ENCODE measurements at places on chromosomes 2 and 18.

DNA sequence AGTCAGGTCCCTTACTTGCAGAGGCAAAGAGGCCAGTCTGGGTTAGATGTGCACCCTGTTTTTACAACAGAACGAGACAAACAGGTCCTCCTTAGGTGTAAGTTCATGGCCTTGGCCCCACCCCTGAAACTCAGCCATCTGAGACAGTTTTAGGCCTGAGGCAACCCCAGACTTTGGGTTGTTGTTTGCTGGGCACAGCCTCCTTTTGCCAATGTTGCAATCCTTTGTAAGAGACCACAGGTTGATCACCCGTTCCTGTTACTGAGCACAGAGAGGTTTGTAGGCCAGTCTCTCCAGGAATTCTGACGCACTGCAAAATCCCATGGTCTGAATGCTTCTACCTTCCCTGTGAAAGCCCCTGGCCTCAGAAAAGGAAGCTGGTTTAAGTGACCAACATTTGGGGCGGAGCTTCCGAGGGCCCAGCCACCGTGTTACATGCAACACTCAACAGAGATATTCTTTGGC, 15.5 kb upstream of the IL1RN start:
- no peak for DNase-seq

DNA sequence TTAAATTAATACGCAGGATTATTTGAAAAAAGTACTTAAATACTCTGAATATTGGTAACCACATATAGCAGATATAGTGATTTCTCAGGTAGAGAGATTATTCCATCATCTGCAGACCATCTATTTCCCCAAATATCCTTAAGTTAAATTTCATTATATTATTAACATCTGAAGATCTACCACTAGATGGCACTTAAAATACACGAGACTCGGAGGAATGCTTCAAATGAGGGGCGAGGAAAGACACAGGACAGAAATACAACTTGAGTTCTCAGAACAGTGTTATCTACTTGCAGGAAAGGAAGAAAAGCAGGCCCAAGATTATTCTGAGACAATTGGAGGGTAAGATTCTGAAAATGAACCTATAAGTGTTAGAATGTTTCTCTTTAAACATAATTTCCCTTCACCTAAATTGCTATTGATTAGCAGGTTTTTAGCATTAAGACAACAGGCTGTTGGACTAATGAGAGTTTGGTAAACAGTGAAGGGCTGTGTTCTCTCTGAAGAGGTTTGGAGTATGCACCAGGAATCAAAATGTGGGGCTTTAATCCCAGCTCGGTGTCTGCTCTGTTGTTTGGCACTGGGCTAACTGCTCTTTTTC, 76.9 kb upstream of the GCFC2 start:
- peak; percentile 10 for DNase-seq

- DNase-seq = no peak
Observed at GRCh38 chr2:48589170-48589767, 28.4 kb upstream of the GTF2A1L start.

DNA sequence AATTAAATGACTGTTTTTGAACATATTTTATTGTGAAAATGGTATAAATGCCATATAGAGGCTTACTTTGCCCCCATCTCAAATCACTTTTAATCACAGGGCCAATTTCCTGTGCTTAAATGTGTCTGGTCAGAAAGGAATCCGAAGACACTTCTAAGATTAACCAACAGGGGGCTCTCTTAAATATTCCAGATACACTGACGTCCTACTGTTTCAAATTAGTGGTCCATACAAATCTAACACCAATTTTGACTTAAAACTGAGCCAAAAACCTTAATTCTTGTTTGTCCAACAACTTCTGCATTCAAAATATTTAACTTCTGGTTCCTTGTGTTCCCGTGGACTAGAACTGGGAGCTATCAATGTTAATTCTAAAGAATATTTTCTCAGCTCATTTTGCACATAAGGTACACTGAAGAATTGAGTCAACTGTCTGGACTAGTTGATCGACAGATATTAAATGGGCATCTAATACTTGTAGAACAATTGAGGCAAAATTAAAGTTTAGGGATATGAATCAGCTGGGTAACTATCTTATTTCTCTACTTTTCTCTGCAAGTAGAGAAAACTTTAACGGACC, 557.5 kb downstream of the ARHGAP15 start:
- no peak for DNase-seq

DNA sequence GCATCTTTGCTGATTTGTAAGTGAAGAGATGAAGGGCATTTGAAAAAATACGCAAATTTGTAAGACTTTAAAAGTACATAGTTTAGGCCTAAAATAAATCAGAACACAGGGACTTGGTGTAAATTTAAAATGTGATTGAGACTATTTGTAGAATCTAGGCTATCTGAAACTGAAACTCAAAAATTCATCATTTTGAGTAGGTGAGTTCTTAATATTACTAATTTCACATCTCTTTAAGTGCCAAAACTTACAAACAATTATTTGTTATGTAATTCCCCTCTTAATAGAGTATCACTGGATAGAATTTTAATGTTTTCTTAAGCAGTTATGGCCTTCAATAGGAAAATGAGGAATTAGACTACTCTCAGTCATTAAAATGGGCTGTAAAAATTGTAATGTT, 14.0 kb upstream of the HRH4 start:
- no peak for DNase-seq

DNA sequence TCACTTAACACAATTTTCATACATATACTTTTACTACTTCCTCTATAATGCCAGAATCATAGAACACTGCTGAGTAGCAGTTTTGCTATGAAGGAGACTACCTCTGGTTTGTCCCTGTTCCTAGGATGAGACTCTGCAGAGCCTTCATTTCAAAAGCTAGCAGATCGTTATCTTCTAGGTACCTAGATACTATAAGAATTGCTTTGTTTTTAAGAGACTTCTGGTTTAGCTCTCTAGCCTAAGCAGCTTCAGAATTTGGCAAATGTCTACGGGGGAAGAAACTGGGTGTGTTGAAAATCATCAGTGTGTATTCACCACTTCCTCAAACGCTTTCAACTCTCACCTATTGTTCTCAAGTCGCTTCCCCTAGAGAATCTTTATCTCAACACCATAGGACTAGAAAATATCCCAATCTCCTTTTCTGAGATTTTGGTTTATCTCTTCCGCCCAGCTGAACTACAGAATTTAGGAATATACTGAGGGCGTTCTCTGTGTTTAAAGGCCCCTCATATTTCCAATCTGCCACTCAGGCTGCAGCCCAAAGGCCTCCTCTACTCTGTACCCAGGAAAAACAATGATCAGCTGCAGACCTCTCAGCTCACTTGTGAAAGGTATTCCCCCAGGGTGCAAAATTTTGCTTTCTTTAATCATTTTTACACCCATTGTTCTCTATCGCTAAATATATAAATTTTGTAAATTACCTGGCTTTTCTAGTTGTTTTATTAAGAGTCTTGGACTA, 28.7 kb downstream of the SMAD2 start:
- no peak for DNase-seq

- DNase-seq = no peak
Observed at GRCh38 chr2:221377066-221377465, 195.0 kb downstream of the EPHA4 start.
